AG04449 (cell line): ENCODE measurements at places on chromosomes 11 and 22.

- DNase-seq = no peak
These were observed 4.7 kb downstream of the CSDC2 start for GRCh38 chr22:41565403-41566054.

DNA sequence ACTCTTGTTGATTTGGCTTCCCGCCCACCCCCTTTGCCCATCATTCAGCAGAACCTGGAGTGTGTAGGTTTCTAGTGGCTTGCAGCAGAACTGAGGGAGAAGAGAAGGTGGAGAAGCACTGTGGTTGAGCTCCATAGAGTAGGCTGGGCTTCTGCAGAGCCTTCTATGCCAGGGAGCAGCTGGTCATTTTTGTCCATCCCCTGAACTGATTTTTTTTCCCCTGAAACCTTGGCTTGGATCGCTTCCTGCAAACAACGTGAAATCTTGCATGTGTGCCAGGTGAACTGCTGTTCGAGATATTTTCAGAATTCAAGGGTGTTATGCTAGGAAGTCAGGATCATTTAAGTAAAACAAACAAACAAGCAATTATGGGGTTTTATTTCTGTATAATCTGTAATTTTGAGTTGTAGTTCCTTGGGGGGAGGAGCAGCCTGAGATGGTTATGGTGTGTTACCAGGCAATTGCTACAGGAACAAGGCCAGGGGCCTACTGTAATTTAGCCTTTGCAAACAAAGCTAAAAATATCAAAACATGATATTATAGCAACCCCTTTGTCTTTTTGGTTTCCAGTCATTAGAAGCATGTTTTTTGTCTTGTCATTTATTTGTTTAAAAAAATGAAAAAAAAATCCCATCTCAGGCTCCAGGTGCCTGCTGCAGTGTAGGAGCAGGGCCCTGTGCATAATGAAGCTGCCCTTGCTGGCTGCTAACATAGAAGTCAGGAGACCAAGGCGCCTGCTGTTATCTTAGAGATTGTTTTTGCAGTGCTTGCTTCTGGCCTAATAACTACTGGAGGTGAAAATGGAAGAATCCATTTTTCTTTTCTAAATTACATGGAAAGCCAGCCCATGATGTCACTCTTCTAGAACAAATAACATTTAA, 152.4 kb upstream of the TTC12 start:
- DNase-seq = no peak

DNA sequence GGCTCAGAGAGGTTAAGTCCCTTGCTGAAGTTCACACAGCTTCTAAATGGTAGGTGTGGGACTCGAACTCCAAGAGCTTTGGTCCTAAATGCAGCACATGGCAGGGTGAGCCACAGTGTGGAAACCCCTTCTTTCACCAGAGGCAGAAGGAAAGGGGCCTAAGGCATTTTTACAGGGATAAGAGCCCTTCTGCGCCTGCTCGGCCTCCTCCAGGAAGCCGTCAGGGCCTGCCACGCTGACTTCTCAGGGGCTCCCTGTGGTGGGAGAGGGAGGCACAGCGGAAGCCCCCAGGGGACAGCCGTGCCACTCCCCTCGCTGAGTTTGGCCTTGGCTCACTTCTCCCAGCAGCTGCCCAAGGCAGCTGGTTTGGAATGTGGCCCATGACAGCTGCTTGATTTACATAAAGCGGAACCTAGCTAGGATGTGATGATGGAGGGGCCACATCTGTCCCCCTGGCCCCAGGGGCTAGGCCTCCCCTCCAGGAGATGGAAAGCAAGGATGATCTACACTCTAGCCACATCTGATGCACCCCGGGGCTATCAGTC, 35.4 kb downstream of the CD82 start:
- no peak for DNase-seq

DNA sequence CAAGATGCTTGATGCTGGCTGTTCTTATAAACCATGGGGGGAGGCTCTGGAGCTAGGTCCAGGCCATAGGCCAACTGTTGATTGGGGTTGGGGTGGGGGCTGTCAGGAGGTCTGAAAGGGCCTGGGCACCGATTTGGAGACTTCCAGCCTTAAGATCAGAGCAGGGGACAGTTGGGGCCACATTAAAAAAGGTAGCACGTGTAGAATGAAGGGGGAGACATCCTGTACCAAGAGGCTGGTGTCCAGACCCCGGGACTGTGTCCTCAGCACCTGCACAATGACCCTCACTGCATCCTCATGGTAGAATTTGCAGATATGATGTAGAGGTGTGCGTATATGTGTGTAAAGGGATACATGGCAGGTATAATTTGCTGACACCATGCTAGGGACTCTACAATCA, 12.4 kb upstream of the TBX1 start:
- DNase-seq = no peak

DNA sequence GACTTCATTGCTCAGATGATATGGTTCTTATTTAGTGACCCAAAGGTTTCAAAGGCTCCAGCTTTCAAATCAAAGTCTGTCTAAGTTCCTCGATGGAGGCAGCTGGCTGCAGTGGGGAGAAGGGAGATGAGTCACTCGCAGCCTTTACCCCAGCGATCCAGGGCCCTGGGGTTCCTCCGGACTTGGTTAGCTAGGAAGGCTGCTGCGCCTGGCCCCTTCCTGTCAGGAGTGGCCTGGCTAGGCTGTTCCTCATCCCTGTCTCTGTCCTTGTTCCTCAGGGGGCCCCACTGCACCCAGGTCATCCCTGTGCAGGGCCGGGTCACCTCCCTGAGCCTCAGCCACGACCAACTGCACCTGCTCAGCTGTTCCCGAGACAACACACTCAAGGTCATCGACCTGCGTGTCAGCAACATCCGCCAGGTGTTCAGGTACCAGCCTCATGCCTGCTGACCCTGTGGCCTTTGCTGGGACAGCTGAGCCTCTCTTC, 13.9 kb downstream of the ATG16L2 start:
- DNase-seq = no peak

DNA sequence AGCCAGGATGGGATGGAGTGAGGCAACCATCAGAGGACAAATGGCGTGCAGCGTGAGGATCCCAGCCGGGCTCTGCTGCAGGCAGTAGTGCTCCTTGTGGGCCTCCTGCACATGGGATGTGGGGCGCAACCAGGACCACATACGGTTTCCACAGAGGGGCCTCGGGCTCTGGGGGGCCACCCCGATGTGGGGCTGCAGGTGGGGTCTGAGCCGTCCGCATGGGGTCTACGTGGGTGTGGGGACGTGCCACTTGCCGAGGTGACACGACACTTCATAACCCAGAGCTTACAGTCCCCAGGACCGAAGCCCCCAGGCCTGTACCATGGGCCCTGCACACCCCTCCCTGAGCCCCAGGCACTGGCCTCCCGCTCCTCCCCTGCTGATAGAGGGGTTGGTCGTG, 10.8 kb downstream of the TTLL8 start:
- DNase-seq = no peak

GRCh38 chr22:47591709-47592108, 829.3 kb downstream of the TBC1D22A start:
- DNase-seq = no peak

DNA sequence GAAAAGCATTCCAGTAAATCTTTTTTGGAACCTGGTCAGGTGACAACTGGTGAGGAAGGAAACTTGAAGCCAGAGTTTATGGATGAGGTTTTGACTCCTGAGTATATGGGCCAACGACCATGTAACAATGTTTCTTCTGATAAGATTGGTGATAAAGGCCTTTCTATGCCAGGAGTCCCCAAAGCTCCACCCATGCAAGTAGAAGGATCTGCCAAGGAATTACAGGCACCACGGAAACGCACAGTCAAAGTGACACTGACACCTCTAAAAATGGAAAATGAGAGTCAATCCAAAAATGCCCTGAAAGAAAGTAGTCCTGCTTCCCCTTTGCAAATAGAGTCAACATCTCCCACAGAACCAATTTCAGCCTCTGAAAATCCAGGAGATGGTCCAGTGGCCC, 24.1 kb upstream of the TTC36 start:
- no peak for DNase-seq

GRCh38 chr11:70368961-70369360, 29.4 kb upstream of the CTTN start:
- no peak for DNase-seq

DNA sequence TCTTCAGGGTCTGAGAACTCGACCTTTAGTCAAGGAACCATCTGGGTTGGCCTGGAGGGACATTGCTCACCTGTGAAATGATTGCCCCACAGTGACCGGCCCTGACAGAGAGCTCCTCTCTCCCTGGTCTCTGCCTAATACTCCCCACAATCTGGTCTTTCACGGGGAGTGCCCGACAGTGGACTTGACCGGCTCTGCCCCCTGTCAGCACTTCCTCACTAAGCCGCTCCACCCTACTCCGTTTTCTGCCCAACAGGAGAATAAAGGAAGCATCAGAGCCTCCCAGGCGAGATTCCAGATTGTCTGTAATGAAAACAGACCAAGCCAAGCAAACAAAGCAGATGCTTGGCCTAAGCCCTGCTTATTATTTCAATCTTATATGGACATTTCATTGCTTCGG, 87.8 kb downstream of the FBXO7 start:
- no peak for DNase-seq

- DNase-seq = no peak
These were observed 467 bp downstream of the ESS2 start for GRCh38 chr22:19143967-19144400.

DNA sequence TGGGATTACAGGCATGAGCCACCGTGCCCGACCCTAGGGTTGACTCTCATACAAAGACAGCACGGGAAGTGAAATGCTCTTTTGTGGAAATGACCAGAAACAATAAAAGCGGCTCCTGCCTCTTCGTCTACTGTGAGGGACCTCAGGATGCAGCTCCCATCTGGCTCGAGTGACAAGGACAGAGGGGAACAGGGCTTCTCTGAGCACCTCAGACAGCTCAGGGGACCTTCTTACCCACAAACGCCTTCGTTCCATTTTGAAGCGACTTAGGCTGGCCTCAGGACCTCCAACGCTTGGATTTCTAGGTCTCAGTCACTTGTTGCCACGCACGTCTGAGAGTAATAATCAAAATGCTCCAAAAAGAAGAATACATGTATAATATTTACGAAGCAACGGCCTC, 2.5 kb downstream of the PRAME start:
- no peak for DNase-seq

DNA sequence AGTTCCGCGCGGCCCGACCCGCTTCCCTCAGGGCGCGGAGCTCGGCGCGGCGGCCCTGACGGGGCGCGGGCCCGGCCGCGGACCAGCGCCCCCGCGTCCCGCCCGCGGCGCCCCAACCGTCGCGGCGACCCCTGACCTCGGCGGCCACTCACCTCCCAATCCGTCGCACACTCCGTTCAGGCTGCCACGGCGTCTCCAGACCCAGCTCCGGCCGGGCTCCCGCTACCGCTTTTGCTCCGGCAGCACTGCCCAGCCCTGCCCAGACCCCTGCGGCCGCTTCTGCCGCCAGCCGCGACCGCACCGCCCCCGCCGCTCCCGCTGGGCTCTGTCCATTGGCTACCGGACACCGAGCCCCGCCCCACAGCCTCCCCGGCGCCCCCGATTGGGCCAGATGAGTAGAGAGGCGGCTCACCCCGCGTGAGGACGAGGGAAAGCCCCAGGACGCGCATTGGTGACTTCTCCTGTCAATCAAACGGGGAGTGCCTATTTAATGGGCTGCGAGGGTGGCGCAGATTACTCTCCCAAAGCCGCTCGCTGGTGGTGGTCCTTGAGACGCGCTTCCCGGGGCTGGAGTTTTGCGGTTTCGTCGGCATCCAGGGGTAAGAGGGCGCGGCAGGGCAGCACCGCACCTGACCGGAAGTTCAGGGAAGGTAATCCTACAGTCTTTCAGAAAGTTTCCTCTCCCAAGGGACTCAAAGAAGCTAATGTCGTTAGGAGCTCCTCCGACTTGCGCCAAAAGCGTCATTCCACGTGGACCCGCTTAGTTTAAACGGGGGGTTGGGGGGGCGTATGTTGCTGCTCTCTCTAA, at the start of gene PACSIN2:
Gene PACSIN2 (minus strand): TSS at position 281 of the 808 bp plus-strand sequence. CDS start 103,069 bp downstream, outside the sequence.
- DNase-seq = peak; percentile 88

GRCh38 chr11:131195661-131196517, 174.5 kb upstream of the NTM start:
- DNase-seq = no peak

GRCh38 chr22:44464000-44464399, 34.0 kb downstream of the RTL6 start:
- DNase-seq = no peak

GRCh38 chr11:124865902-124866851, 945 bp downstream of the ROBO3 start:
- no peak for DNase-seq

- no peak for DNase-seq
These were observed 187.6 kb downstream of the DBX1 start for GRCh38 chr11:19972651-19973050.

GRCh38 chr22:49042877-49043859, 784.5 kb downstream of the BRD1 start:
- DNase-seq = no peak

- no peak for DNase-seq
These were observed 9.7 kb downstream of the SPTBN2 start for GRCh38 chr11:66719111-66719872.

GRCh38 chr11:127006311-127006710, 5.7 kb upstream of the KIRREL3 start:
- DNase-seq = no peak

DNA sequence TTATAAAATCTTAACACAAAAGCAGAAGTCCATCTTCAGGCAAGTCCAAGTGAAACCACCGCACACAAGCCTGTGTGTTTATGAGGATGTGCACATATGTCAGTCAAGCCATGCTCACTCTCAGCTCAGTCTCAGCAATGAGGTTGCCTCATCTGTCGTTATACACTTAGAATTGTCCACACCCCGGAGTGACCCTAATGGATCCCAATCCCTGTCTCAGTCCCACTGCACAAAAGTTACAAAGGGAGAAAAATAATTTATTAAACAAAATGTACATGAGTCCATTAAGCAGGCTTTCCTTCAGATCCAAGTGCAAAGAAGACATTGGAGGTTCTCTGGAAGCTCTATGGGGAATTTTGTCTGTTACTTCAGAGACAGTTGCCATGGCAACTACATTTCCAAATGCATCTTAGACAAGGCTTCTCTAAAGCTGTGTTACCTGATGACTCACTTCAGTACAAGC, 24.4 kb downstream of the OR8B12 start:
- no peak for DNase-seq

DNA sequence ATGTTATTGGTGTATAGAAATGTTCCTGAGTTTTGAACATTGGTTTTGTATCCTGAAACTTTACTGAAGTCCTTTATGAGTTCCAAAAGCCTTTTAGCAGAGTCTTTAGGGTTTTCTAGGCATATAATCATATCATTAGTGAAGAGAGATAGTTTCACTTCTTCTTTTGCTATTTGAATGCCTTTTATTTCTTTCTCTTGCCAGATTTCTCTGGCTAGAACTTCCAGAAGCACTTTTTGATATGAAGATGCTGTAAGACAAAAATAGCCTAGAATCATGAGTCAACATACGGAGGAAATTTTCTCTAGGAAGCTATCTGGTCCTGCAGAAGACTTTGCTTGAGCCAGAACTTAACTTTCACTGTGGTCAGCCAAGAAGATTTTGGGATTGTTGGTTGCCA, 86.7 kb upstream of the IZUMO1R start:
- DNase-seq = no peak

- DNase-seq = no peak
These were observed 32.4 kb upstream of the CBX7 start for GRCh38 chr22:39184586-39185577.

GRCh38 chr11:62501432-62501891, 45.1 kb downstream of the AHNAK start:
- no peak for DNase-seq
